Activated CD4-positive, alpha-beta T cell treated with anti-CD3 and anti-CD28 coated beads, Interleukin-2, amount 10 ng/mL, durations not matched to agents 7 days and 5 days (primary cell): ENCODE measurements at places on chromosomes 7 and 10.

GRCh38 chr7:155167706-155168365 lies 97.7 kb downstream of the HTR5A start:
- no peak for DNase-seq

GRCh38 chr10:17617031-17617911 lies at the start of gene HACD1:
Gene HACD1, minus strand, starts transcription at chr10:17617374. Its CDS starts 35 bp downstream, at chr10:17617339.
- peak; percentile 51 for DNase-seq

- DNase-seq, result no peak
Observed at GRCh38 chr10:132445516-132446194, 48.7 kb downstream of the PWWP2B start.

DNA sequence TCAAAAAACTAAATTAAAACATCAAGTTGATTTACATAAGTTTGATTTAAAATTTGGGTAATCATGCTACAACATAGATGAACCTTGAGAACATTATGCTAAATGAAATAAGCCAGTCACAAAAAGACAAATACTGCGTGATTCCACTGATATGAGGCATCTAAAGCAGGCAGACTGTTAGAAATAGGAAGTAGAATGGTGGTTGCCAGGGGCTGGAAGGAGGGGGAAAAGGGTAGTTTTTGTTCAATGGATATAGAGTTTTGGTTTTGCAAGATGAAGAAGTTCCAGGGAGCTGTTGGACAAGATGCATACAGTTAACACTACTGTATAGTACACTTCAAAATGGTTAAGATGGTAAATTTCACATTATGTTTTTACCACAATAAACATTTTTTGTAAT lies 45.0 kb upstream of the IFRD1 start:
- DNase-seq, result no peak

DNA sequence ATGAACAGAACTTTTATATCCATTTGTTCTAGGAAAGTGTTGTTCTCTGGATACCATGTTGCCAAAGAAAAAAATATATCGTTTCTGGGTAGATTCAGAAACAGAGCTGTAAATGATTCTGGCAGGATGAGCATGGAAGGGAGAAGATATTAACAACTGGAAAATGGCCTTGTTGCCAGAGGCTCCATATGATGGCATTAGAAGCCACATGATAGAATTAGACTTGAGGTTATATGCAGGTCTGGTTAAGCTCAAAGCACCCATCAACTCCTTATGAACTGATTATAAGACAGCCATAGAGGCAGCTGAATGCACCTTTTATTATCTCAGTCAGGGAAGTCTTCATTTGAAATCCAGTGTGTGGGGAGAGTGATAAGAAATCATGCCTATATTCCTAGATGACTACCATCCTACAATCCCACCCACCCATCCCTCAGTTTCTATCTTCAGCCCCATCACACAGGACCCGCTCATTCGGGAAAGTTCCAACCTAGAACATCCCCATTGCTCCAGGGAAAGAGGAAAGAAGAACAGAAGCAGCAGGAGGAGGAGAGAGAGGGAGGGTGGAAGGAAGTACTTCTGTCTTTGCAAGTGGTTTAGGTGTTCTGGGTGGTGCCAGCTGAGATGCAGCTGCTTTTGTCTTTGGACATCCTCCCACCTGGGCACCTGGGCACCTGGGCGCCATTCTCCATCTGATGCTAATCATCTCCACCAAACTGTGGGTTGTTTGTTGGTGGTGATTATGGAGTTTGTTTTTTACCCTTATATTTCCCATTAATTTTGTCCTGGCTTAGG lies 25.5 kb upstream of the TRIL start:
- DNase-seq, result no peak

GRCh38 chr7:24573554-24574338 lies 494 bp downstream of the PALS2 start:
- peak; percentile 23 for DNase-seq
